ENCODE measurements at places on chromosomes 3 and 15.

DNA sequence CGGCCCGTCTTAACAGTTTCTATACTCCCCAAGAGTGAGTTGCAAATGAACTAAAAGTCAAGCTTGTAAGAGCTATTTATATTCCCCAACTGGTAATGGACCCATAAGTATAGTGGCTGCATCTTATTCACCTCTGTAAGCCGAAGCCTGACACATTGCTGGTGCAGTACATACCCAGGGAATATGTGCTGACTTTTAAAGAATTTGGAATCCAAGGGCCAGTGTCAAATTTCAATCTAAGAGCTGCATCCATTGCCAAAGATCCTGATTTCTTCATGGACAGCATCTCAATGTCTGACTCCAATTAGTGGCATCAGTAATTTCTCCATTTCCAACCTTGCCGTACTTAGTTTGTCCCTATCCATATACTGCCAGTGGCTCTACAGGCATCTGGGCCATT is 42.0 kb downstream of the FRMD4B start:
- DNase-seq = no peak

GRCh38 chr3:150370122-150370602 is 37.9 kb upstream of the TSC22D2 start:
- no peak for DNase-seq

DNA sequence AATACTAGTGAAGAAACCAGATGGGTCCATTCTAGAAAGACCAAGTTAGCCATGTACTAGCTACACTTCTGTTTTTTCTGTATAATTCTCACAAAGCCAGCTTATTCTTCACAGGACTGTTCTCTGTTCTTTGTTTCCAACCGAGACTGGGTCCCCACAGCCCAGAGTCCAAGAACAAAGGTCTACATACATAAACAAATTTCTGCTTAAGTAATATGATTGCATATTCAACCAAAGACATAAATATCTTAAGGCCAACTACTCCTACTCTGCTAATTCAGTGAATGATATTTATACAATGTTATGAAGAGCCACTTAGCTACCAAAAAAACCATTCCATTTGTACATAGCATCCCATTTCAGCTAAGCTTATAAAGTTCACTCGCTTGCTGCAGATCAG is 299.8 kb upstream of the CCDC54 start:
- no peak for DNase-seq

GRCh38 chr3:182812123-182812522 is 18.8 kb downstream of the ATP11B start:
- DNase-seq = no peak

- DNase-seq = peak; percentile 90
Observed at GRCh38 chr3:177615015-177615414, 417.7 kb upstream of the TBL1XR1 start.

GRCh38 chr3:35746492-35746891 is 107.2 kb downstream of the ARPP21 start:
- no peak for DNase-seq

DNA sequence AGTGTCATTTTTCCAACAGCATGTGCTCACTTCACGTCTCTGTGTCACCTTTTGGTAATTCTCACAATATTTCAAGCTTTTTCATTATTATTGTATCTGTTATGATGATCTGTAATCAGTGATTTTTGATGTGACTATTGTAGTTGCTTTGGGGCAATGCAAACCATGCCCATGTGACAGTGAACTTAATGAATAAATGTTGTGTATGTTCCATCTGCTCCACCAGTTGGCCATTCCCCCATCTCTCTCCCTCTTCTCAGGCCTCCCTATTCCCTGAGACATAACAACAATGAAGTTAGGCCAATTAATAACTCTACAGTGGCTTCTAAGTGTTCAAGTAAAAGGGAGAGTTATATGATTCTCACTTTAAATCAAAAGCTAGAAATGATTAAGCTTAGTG is 32.5 kb upstream of the TBC1D23 start:
- no peak for DNase-seq

- no peak for DNase-seq
Observed at GRCh38 chr3:47722859-47723258, 58.8 kb downstream of the SMARCC1 start.

DNA sequence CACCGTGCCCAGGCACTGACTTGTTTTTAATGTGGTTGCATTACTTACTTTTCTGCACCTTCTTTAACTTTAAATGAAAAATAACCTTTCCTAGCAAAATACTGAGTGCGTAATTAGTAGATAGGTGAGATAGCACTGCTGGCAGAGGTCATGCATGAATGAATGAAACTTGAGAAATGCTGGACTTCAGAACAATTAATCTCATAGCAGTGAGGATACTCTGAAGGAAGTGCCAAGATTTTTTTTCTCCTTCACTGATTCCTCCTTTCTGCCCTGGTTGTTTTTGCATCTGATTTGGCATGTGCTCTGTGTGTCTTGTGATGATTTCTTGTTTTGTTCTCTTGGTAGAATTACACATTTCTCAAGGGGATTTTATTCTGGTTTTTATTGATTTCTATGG is 378.9 kb downstream of the PTPRG start:
- no peak for DNase-seq

GRCh38 chr3:54146506-54147239 is 24.3 kb downstream of the CACNA2D3 start:
- peak; percentile 49 for DNase-seq

GRCh38 chr15:50390554-50391264 is 33.5 kb upstream of the USP8 start:
- DNase-seq = no peak

DNA sequence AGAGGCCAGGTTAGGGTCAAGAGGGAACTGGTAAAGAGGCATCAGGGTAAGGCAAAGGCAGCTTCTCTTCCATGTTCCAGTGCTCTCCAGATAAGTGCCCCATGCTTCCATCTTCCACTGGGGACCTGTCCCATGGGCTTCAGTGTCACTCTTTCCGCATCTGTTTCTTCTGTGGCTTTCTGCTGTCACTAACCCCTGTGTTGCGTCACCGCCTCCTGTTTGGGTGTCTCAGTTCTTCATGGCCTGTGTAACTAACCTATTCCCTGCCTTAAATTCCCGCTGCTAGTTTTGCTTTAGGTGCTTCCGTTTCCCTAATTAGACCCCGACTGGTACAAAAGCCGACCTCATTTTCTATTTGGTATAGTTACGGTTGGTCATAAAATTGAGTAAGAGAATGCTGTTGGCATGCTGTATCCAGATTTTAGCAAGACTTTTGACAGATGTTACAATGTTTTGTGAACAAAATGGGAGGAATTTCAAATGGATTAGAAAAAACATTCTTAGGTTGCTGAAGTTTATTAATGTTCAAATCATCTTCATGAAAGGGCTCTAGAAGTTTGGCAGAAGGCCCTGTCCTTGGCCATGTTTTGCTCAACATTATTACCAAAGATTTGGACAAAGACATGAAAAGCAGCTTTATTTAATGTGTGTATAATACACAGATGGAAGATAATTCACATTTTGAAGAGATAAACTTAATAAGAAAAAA is 245.3 kb downstream of the BBX start:
- no peak for DNase-seq

DNA sequence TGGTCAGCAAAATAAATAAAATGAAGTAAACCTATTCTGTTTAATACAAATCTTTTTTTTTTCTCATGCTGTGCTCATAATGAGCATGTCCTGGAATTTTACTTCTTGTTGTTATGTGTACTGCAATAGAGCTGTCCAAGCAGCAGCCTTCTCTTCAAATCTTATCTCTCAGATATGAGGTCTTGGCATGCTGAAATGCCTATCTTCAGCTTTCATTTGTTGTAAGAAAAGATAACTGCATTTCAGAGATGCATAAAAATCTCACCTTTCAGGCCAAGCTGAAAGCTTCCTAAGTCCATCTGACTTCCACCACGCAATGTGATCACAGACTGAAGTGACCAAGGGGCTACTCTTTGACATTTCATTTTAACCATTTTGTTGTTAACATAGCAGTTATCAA is 43.5 kb upstream of the LRRC3B start:
- DNase-seq = no peak

DNA sequence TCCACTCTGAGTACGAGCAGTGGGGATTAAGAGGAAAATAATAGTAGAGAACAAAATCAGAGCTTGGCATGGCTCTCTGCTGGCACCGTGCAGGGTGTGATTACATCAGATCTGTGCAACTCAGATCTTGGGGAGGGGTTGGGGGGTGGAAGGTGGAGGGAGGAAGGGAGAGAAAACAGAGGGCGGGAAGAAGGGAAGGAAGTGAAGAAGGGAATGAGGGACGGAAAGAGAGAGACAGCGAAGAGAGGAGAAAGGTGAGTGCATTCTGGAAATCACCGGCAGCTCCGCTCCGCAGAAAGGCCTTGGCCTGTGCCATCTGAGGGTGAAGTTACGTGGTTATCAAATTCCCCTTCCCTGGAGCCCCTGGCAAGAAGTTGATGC is 31.0 kb upstream of the ADAMTS17 start:
- no peak for DNase-seq

DNA sequence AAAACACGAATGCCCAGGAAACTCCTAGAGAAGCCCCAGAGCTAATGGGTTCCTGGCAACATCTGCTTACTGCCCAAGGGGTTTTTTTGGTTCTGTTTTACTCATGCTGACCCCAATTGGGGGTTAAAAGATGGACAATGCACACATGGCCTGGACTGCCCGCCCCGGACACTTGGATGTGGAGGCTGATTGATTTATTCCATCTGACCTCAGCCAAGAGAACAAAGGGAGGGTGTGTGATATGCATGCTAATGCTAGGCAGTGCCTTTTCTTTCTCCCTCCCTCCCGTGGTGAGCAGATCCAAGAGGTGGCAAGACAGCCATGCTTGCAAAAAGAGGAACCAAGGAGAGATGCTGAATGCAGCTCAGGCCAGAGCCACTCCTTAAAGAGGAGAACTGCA is 3.3 kb upstream of the LRTM1 start:
- DNase-seq = no peak

DNA sequence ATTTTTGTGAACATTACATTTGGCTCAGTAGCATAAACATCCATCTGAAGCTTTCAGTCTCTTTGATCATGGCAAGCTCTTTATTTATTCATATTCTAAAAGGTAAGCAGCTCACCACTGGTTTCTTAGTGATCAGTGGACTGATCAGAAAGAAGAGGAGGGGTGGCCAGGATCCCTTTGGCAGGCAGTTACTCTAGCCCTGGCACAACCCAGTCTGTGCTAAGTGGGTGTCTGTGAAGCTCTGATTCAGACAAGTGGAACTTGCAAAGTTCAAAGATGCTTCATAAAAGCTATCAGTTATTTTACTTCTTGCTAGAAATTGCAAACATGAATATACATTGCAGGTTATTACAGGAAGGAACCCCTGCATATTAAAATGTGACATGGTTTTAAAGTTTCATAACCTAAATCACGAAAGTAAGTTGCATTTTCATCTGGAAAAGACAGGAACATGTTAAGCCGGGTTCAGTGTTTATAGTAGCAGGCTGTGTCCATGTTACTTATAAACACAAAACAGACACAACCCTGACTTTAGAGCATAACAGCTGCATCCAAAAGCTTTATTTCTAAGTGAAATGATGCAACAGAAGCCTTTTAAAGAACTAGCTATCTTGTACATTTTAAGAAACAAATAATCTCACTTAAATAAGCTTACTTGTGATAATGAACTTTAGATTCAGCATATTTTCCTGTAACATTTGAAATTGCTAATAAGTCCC is 785.3 kb downstream of the MCTP2 start:
- no peak for DNase-seq

- no peak for DNase-seq
Observed at GRCh38 chr3:154120961-154121700, at the start of gene ARHGEF26. ARHGEF26 (plus strand) TSS chr3:154121390; CDS start chr3:154121993, 603 bp downstream.

- peak; percentile 93 for DNase-seq
Observed at GRCh38 chr3:168709073-168709472, 613.3 kb upstream of the GOLIM4 start.

DNA sequence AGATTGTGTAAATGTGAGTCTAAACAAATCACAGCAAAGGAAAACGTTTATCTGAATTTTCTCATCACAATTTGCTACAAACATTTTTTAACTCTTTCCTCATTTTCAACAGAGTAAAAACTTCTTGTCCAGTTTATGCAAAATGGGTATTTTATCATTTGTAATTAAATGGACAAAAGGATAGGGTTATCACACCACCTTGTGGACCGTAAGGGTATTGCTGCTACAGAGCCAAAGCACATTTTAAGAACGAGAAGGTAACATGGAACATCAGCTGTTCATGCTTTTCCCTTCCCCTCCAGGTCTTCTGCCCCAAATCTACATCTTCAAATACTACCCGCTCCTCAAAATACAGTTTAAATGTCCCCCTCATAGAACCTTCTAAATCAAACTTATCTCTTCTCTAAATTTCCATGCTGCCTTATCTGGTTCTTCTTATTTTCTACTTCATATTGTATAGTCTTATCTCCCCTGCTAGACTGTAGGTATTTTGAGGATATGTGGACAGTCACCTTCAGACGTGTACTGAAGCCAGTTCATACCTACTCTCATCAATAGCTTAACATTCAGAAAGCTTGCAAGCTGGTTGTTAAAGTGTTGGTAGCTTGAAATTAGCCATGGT is 12.8 kb upstream of the SETMAR start:
- no peak for DNase-seq

DNA sequence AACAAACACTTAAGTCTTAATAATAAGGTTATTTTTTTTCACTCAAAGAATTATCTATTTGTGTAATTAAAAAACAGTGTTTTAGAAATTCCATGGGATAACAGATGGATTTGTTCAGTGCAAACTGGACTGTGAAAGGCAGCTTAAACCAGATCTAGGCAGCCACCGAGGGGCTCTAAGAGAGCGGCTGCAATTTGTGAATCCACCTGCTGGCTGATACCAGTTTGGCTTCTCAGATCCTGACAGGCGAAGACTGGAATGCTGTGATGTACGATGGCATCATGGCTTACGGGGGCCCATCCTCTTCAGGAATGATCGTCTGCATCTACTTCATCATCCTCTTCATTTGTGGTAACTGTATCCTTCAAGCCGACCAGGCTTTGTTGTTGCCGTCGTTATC is 119.6 kb downstream of the CHDH start:
- no peak for DNase-seq

DNA sequence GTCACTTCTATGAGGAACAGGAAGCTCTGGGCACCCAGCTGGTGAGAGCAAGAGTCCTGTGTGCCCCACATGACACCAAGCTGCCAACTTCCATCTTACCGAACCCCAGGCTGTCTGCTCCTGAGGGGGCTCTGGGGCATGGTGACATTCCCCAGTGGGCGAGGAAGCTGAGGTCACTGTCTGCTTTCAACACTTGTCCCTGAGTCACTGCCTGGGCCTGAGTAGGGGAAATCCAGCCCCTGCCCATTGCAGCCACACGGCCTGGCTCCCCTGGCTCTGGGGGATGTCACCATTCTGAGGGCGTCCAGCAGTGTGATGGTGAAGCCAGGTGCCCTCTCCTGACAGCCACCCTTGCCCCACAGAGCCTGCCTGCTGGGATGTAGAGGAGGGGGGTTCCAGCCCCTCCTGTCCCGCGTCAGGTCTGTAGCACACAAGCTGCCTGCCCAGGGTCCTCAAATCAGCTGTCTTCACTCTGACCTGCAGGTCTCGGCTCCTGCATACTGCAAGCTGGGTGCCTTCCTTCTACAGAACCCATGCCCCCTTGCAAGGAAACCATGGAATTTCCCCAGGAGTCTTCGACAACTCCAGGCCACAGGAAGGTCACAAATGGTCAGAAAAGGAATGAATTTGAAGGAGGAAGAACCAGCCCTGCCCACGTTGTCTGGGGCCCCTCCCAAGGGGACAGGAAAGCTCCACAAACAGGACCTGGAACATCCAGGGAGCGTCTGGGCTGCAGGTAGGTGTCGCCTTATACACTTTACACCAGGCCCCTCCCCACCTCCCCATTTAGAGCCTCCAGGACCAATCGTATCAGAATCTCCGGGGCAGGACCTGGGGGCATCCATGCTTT is 69.9 kb upstream of the GATM start:
- DNase-seq = no peak

- no peak for DNase-seq
Observed at GRCh38 chr3:13484851-13485590, 4.9 kb downstream of the HDAC11 start.

GRCh38 chr3:151387842-151388241 is 3.3 kb upstream of the P2RY12 start:
- DNase-seq = no peak
